Cardiac ventricle fibroblast (primary cell): ENCODE measurements at places on chromosomes 5 and 9. TPM values are rescaled to one million over a fixed set of nuclear protein-coding genes. Genes with fewer than 3 reads are reported as not detected.

The MARCOL gene
- total RNA-seq, result not detected in 2 replicates

The CCNI2 gene
- not detected in 2 replicates for total RNA-seq

The NAIF1 gene
- total RNA-seq, result 7.1 and 8.1 TPM in 2 replicates

The DMRT2 gene
- total RNA-seq, result not detected in 2 replicates

The ISL1 gene
- not detected in 2 replicates for total RNA-seq

The PCDHB16 gene
- total RNA-seq, result 0.81 and 1.0 TPM in 2 replicates

The CDC25C gene
- 0.83 and 0.94 TPM in 2 replicates for total RNA-seq
